ENCODE measurements at places on chromosomes 5 and 9.

GRCh38 chr5:96404191-96404867, 28.7 kb downstream of the PCSK1 start:
- DNase-seq, result peak; percentile 47

- DNase-seq, result peak; percentile 60
Observed at GRCh38 chr9:133115604-133116345, 5.3 kb downstream of the RALGDS start.

DNA sequence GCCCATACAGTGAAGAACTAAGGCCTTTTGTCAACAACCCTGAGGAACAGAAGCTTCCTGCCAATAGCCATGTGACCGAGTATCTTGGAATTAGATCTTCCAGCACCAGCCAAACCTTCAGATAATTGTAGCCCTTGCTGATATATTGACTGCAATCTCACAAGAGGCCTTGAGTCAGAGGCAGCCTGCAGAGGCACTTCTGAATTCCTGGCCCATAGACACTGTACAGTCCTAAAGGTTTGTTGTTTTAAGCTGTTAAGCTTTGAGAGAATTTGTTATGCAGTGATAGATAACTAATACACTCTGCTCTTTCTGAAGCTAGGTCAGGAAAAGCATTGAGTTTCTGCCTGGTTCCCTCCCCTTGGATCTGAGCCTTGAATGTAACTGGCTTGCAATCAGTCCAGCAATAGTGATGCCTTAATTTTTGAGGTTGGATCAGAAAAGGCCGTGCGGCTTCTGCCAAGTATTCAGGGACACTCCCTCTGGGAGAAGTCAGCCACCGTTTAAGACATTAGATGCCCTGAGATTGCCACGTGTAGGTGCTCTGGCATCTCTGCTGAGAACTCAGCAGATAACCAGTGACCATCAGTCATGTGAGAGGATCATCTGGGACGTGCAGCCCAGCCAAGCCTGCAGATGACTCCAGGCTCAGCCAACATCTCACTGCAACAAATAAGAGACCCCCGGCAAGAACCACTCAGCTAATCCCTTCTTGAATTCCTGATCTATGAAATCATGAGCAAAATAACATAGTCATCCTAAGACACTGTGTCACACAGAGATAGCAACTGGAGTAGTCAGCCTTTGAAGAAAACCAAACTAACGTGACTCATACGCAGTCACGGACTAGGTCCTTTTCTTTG, 126.8 kb upstream of the STC2 start:
- no peak for DNase-seq

DNA sequence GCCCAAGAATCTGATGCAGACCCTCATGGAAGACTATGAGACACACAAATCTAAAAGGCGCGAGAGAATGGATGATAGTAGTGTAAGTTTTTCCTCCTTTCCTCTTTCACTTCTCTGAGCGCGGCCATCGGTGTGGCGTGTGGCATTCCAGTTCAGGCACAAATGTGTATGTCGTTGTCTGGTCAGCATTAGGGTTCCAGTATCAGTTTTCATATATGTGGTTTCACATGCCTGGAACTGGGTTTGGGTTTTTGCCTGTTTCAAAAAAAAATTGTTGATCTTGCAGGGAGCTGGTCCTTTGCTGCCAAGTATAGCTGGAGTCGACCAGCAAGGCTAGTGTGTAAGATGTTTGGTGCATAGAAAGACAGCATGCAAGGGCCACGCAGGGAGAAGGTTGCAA, 51.5 kb downstream of the C9orf152 start:
- no peak for DNase-seq

GRCh38 chr5:14063138-14063537, 80.0 kb upstream of the TRIO start:
- no peak for DNase-seq

DNA sequence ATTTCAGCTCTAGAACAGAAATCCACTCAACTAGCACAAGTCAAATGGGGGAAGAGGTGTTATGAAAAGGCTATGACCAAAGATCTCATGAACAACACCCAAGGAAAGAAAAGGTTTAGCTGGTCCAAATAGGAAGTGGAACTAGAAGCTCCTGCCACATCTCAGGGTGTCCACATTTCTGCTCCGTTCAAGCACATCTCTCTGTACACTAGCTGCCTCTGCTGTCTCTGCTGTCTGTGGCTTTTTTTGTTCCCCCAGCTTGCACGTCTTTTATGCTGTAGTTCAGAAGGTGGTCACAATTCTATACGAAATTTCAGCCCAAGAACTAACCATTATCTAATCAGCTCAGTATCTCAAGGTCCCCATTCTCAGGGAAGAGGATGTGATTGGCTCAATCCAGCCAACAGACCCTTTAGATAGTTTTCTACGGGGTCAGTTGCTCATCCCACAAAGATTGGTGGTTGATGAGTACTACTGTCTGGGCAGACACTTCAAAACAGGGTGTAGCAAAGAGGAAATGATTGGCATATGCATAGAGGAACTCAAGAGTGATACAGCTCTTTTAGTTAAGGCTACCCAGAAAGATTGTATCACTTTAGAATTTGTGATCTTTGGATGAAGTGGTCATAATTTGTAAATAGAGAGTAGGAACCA, 44.0 kb downstream of the FANCC start:
- no peak for DNase-seq

Measured in head of caudate nucleus (tissue), 42 donors.